ENCODE measurements at places on chromosomes 7 and 10.

- DNase-seq = no peak
Observed at GRCh38 chr10:92126100-92126650, 164.7 kb downstream of the CPEB3 start.

GRCh38 chr7:954330-955238 lies at the start of gene ADAP1:
ADAP1 (minus strand) TSS chr7:954680; CDS start chr7:954477, 203 bp downstream.
- peak; percentile 63 for DNase-seq

- DNase-seq = no peak
Observed at GRCh38 chr10:103555712-103556111, 62.2 kb downstream of the NEURL1 start.

DNA sequence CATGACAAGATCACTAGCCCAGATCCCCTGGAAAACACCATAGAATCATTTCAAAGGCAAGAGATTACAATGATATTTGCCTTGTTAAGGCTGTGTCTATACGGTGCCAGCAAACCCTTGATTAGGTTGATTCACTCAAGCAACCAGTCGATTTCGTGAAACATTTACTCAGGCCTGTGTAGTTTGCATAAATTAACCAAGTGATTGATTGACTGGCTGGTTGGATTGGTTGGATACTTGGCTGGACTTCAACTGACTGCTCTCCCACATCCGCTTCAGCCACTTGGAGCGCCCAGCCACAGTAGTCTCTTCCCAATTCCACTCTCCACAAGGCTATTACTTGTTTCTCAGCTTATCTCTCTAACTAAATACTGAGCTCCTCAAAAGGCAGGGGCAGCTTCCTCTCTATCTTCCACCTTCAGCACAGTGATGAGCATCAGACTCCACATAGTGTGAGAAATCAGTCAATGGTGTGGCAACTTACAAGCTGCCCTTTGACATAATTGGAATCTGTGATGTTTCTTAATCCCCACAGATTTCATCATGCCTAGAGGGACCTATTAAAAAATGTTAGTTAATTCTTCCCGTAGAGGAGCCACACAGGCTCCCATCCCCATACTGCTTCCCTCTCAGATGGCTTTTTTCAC lies 217.4 kb downstream of the GRM8 start:
- DNase-seq = no peak

GRCh38 chr7:116588225-116588624 lies 63.4 kb downstream of the CAV1 start:
- DNase-seq = no peak

GRCh38 chr10:124715439-124715838 lies 28.7 kb downstream of the FAM53B start:
- no peak for DNase-seq

GRCh38 chr7:151662251-151662826 lies 142.6 kb upstream of the RHEB start:
- DNase-seq = no peak

DNA sequence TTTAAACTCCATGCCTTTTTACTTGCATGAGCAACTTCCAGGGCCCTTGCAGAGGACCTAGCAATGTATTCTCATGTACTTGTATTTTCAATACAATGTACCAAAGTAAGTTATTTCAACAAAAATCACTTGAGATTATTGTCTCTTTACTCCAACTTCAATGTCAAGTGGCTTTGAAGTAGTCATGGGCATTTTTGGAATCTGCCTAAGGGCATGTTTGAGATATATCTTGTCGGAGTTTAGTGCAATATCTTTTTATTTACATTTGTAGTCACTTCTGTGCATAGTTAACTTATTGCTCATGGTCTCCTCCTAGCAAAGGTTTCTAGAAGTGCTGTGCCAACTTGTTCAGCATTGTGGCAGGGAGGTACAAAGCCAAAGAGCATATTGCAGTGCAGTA lies 508.7 kb upstream of the SEMA3D start:
- no peak for DNase-seq

GRCh38 chr7:8146788-8147413 lies 115.1 kb downstream of the ICA1 start:
- DNase-seq = no peak

All from stimulated activated CD4-positive, alpha-beta T cell treated with anti-CD3 and anti-CD28 coated beads, Interleukin-12 subunit alpha, Interleukin-12 subunit beta, amount 100 ng/mL, for 4 hours (primary cell).